ENCODE measurements at places on chromosomes 13 and 19. TPM values are rescaled to one million over a fixed set of nuclear protein-coding genes. Genes with fewer than 3 reads are reported as not detected.

GRCh38 chr19:44596428-44597130 is 16.8 kb upstream of the IGSF23 start:
- no peak for DNase-seq

GRCh38 chr13:48645845-48646244 is 7.9 kb upstream of the CYSLTR2 start:
- DNase-seq = no peak

LMTK3 gene
- 1.9 TPM for polyA plus RNA-seq

- no peak for DNase-seq
Observed at GRCh38 chr13:101406791-101407190, 9.5 kb downstream of the NALCN start.

DNA sequence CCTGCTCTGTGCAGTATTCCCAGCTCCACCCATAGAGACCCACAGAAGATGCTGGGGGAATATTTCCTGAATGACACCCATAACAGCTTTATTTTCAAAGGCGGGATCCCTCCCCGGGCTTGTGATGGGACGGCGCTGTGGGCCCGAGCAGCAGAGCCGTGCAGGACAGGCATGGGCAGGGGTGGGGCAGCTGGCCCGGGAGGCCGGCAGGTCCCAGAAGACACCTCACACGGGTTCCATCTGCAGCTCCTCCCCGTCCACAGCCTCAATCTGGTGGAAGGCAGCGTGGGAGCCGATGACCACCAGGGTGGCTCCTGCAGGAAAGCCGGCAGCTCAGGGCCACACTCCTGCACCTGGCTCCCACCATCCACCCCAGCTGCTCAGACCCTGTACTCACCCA is 2.5 kb downstream of the RABAC1 start:
- no peak for DNase-seq

- no peak for DNase-seq
Observed at GRCh38 chr13:77733674-77734073, 36.2 kb downstream of the SLAIN1 start.

GRCh38 chr19:46967578-46968032 is 52.0 kb upstream of the NPAS1 start:
- no peak for DNase-seq

- no peak for DNase-seq
Observed at GRCh38 chr13:47080621-47081020, 183.8 kb upstream of the HTR2A start.

DNA sequence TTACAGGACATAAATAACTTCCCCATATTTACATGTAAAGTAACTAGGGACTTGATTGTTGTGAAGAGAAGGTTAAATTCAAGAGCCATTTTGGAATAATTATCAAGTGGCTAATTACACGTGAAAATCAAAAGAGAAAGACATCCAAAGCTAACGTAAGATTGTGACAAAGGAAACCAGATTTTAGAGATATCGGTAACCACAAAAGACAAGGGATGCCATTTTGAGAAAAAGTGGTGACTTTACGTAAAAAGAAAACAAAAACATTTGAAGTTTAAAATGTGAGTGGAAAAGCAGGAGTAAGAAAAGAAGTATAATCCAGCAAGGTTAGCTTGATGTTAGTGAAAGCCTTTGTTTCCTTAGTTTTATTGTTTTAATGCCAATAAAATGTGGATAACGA is 10.9 kb upstream of the VWA8 start:
- no peak for DNase-seq

- no peak for DNase-seq
Observed at GRCh38 chr19:55369653-55370304, 484 bp downstream of the IL11 start.

NAPSA gene
- 1.1 TPM for polyA plus RNA-seq

DNA sequence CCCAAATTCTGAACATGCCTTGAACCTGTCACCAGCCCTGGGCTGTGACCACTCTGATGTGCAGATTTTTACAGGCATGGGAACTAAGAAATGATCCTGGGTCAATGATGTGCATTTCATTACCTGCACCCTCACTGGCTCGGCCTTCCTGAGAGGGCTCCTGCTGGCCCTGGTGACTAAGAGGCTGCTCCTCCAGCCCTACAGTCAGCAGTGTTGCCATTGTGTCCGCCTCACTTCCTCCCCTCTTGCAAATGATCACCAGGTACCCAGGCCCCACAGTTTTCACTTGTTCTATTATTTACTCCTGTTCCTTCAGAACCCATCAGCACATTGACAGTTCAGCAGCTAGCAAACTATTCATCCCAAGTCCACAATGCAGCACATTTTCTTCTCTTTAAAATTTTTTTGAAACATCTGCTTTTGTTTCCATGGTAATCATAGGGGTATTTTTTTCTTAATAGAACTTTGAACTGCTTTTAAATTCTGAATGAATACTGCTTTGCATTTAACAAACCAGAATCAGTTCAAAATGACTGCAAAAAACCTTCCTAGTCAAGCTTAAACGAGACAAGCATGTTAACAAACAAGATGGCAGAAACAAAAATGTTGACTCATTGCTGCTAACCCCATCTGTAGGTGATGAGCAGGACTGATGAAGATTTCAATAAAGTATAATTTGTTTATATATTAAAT is 29.3 kb downstream of the STARD13 start:
- DNase-seq = no peak

DNA sequence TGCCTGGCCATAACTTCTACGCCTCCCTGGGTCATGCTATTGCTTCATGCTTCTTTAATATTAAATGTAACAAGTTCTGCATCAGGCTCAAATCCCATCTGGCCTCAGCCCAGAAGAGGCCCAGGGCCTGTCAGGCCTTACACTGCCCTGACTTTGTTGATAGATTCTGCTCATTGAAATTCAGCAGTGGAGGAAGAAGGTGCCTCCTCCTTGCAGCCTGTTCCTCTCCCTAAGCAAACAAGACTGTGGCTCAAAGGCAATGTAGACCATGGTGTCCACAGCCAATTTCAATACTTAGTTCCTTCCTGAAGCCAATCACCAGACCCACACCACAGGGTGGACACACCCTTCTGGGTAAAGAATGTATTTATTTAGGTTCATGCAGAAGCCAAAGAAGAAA is 59.4 kb downstream of the LACC1 start:
- no peak for DNase-seq

ATP8A2 gene
- polyA plus RNA-seq = 6.3 TPM

GRCh38 chr13:44792096-44792495 is 197.2 kb downstream of the NUFIP1 start:
- DNase-seq = no peak

- no peak for DNase-seq
Observed at GRCh38 chr13:94204946-94205345, 274.5 kb downstream of the DCT start.

SLC5A5 gene
- polyA plus RNA-seq = 0.06 TPM

DNA sequence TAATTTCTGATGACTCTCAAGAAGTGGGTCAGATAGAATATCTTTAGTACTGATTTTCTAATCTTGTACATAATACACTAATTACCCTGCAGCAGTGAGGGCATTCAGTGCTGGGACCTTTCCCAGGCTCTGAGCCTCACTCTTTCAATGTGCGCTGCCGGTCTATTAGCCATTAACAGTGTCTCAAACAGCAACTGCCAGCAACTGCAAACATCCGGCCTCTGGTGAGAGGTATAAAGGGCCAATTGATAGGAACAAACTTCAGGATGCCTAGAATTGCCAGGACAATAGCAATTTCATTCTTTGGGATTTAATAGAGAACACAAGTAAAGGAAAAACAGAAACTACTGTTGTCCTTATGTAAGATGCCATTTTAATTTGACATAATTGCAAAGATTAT is 604.4 kb upstream of the SPRY2 start:
- DNase-seq = no peak

DNA sequence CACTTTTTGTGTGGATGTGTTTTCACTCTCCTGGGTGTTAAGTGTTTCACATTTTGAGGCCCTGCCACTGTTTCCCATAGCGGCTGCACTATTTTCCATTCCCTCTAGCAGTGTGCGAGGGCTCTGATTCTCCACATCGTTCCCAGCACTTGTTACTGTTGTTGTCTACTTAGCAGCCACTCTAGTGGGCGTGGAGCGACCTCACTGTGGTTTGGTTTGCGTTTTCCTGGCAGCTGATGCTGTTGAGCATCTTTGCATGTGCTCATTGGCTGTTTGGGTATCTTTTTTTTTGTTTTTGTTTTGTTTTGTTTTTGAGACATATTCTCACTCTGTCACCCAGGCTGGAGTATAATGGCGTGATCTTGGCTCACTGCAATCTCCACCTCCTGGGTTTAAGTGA is 14.4 kb downstream of the NAXD start:
- no peak for DNase-seq

DNA sequence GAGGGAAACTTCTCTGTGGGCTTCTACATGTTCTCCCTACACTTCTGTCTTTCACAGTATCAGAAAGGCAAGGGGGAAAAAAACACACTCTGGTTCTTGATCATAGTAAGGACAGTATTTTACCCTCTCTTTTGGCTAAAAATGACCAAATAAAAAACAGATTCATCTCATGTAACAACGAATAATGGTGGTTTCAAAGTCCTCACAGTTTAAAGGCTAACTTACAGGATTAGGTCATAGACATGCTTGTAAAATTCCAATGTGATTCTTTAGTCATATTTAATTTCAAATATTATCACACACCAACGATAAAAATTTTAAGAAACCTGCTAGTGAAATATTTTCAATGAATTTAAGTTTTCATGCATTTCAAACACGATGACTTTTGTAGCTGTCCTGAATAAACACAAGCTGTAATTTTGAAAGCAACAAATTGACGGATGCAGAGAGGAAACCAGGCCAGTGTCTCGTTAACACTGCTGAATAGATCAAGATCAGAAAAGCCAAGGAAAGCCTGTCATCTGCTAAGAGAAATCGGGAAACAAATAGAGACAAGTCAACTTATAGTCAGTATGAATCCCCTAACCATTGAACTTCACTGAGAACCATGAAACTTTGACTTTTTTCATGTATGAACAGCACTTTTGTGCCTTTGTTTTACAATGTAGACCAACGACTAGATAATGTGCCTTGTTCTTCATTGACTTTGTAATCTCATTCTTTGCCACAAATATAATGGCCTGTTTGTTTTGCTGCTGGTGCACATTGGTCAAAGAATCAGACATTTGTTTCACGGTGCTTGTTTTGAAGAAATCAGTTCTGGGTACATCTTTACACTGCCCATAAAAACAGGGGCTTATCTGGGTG is 22.0 kb downstream of the MBNL2 start:
- no peak for DNase-seq
